Stimulated activated CD4-positive, alpha-beta T cell treated with anti-CD3 and anti-CD28 coated beads, Interleukin-4, amount 100 ng/mL, for 24 hours (primary cell): ENCODE measurements at places on chromosomes 3 and 15.

GRCh38 chr3:60056404-60056803 is 1006.6 kb upstream of the CFAP20DC start:
- DNase-seq: no peak

- no peak for DNase-seq
Observed at GRCh38 chr3:64863226-64864212, 175.7 kb upstream of the ADAMTS9 start.

DNA sequence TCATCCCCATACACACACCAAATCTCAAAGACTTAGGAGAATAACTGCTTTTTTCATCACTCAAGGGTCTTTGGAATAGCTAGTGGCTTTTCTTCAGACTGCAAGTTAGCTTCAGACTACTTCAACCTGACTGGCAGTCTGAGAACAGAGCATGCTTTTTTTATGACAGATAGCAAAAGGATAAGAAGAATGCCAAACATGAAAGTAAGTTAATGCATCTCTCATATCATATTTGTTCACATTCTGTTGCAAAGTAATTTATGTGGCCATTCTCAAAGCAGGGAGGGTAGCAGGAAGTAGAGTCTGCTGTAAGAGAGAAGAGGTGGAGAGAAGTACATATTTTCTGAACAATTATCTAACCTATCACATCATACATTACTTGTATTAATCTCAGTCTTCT is 544.4 kb downstream of the ZPLD1 start:
- DNase-seq: no peak

- no peak for DNase-seq
Observed at GRCh38 chr3:126527006-126527405, 3.1 kb downstream of the CHST13 start.

GRCh38 chr15:63420333-63420747 is 38.7 kb upstream of the CA12 start:
- no peak for DNase-seq

- DNase-seq: no peak
Observed at GRCh38 chr3:183359036-183359435, 69.4 kb downstream of the MCF2L2 start.
